ENCODE measurements at places on chromosomes 12 and 14. TPM values are rescaled to one million over a fixed set of nuclear protein-coding genes. Genes with fewer than 3 reads are reported as not detected.
A peak's percentile ranks its signal among the peaks of the same experiment; 100 is the strongest.

GRCh38 chr12:8907513-8907912 is 6.8 kb upstream of the PHC1 start:
- DNase-seq: no peak

- DNase-seq: no peak
Measured at GRCh38 chr14:49052521-49052920, 533.7 kb downstream of the RPS29 start.

DNA sequence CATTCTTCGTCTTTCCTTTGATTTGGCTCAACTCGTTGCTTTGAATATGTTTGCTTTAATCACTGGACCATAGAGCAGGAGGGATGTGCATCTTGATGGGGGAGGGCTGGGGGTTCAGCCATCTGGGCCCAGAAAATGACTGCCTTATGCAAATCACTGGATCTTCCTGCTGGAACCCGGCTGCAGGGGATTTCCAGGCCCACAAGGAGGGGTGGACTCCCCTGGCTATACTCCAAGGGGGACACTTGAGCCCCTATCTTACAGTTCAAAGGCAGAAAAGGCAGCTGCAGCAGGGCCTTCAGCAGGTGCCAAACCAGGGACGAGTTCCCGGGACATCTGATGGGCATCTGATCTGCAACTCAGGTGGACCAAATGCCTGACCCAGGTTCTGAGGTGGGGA is 122.5 kb downstream of the DICER1 start:
- no peak for DNase-seq

DNA sequence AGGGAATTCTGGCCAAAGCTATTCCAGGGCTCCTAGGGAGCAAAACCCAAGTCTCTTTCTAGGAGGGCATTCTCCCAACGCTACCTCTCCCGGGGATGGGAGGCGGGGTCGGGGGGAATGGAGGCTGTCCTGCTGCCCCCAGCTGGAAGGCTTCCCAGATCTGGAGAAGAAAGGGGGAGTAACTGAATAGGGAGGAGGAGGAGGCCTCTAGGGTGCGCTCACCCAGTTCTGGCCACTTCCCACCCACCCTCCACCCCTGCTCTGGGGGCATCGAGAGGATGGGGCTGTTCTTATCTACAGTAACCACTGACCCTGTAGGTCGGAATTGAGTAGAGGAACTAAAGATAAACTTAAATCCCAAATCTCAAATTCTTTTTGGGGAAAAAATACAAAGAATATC is 579 bp upstream of the RNASE1 start:
- no peak for DNase-seq

GRCh38 chr14:55107766-55108554 is 21.1 kb upstream of the LGALS3 start:
- DNase-seq: peak; percentile 94

ARMH4 gene
- 1.1 TPM for polyA plus RNA-seq

ASCL1 gene
- not detected for polyA plus RNA-seq

BATF gene
- not detected for polyA plus RNA-seq

All from endothelial cell of umbilical vein (primary cell).